ENCODE measurements at places on chromosomes 7 and 10.
A peak's percentile ranks its signal among the peaks of the same experiment; 100 is the strongest.

GRCh38 chr10:103768345-103768744 lies 87.0 kb downstream of the SH3PXD2A start:
- no peaks in the 10 kb centered on the region for H3K36me3 ChIP-seq
- DNase-seq: no peak
- peaks cover 60% of the 10 kb centered on the region for H3K4me1 ChIP-seq
- no peak overlapping the region for H3K4me3 ChIP-seq
- H3K27ac ChIP-seq: no peak overlapping the region

GRCh38 chr7:93202594-93203250 lies 23.5 kb downstream of the HEPACAM2 start:
- H3K27ac ChIP-seq: no peak overlapping the region
- no peak overlapping the region for H3K4me3 ChIP-seq
- H3K27me3 ChIP-seq: peaks cover 1% of the 10 kb centered on the region
- no peaks in the 10 kb centered on the region for H3K36me3 ChIP-seq
- no peaks in the 10 kb centered on the region for H3K4me1 ChIP-seq

- no peak overlapping the region for H3K4me3 ChIP-seq
- H3K27me3 ChIP-seq: no peaks in the 10 kb centered on the region
- peaks cover 57% of the 10 kb centered on the region for H3K4me1 ChIP-seq
- peak; percentile 29 for DNase-seq
- no peaks in the 10 kb centered on the region for H3K36me3 ChIP-seq
- no peak overlapping the region for H3K27ac ChIP-seq
Measured at GRCh38 chr10:103765168-103765567, 90.2 kb downstream of the SH3PXD2A start.

DNA sequence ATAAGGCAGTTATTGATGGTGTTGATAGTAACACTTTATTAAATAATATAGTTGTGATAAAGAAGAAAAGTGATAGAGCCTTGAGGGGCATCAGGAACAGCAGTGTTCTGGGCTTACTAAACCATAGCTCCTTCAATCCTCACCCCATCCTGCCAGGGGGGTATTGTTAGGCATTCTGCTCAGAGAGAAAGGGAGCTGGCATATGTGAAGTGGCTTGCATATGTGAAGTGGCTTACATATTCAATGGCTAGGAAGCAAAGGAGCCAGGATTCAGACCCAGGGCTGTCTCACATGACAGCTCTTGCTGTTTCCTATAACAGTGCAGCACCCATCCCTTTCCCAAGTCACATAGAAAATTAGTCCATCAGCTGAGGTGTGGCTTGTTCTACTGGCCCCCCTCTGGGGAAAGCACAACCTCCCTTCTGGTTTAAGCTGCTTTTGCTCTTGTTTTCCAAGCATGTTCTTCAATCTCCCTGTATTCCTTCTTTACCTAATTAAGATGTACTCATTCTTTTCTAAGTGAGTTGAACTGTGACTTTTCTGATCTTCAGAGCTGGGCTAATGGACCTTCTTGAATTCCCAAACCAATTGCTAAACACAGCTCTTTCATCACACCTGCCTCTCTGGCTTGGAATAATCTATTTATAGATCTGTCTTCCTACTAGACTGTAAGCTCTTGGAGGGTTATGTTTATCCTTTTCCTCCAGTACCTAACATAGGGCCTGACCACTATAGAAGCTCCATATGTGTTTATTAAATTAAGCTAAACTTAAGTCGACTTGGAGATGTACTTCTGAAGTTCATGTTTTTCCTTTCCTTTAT lies 108.7 kb upstream of the GLI3 start:
- H3K27ac ChIP-seq: no peak overlapping the region
- no peak for DNase-seq
- H3K27me3 ChIP-seq: no peaks in the 10 kb centered on the region
- H3K4me3 ChIP-seq: no peak overlapping the region
- H3K36me3 ChIP-seq: no peaks in the 10 kb centered on the region

DNA sequence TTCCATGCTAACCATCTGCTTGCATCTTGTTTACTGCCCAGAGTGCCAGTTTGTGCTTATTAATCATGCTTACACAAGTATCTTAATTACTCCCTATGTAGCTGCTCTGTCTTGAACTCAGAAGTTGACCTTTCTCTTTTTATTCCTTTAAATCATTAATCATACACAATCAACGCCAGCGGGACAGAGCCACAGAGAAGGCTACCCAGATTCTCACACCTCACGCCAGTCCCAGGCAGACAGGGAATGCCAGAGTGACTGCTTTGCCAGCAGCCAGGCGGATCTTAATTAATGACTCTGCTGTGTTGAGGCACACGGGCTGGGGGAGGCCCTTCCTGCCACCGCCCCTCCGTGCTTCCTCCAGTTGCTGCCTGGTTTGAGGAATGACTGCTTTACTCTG lies 229.4 kb downstream of the LRMDA start:
- no peaks in the 10 kb centered on the region for H3K4me1 ChIP-seq
- H3K36me3 ChIP-seq: no peaks in the 10 kb centered on the region
- H3K27me3 ChIP-seq: peaks cover 5% of the 10 kb centered on the region

DNA sequence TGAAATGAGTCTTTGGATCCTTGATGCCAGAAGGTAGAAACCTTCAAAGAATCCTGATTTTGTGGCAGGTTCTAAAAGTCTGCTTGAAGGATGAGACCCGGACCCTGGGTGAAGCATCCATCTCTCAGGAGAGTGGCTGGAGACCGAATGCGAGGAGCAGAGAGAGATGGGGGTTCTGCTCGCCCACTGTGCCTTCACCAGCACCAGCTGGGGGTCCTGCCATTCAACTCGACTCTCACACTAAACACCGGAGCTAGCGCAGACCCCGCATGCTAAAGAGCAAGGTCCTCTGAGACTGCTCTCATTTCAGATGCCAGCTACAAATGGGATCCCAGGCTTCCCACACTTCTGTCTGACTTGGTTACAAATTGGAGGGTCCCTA lies 218.4 kb downstream of the GLRX3 start:
- H3K36me3 ChIP-seq: no peaks in the 10 kb centered on the region
- no peaks in the 10 kb centered on the region for H3K27me3 ChIP-seq
- no peak overlapping the region for H3K27ac ChIP-seq

- H3K36me3 ChIP-seq: no peaks in the 10 kb centered on the region
- DNase-seq: no peak
- peaks cover 28% of the 10 kb centered on the region for H3K27me3 ChIP-seq
- peak overlapping the region; percentile 30 for H3K4me3 ChIP-seq
Measured at GRCh38 chr10:95755511-95756004, 405 bp upstream of the ENTPD1 start.

DNA sequence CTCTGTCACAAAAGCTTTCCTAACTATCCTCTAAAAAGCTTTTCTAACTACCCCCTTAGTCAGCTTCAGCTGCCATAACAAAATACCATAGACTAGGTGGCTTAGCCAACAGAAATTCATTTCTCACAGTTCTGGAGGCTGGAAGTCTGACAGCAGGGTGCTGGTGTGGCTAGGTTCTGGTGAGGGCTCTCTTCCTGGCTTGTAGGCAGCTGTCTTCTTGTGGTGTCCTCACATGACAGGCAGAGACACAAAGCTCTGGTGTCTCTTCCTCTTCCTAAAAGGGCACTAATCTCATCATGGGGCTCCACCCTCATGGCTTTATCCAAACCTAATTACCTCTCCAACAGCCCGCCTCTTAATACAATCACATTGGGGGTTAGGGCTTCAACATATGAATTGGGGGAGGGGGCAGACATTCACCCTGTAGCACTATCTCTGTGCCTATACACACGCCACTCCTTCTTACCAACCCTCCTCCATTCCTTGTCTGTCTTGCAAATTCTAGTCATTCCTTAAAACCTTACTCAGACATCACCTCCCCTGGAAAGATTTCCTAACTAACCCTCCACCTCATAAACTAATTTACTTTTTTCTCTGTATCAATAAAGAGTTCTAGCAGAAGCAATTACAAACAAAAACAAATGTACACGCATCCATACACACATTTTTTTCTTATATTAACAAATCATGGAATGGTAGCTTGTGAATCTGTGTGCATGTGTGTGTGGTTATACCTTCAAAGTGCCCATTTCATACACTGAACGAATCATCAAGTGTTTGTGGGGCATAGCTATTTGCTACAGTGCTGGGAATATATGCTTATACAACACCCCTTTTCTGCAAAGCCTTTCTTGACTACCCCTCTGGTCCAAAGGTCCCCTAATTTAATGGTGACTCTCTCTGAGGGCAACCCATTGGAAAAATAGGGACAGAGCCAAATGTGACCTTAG lies 26.4 kb downstream of the RHOBTB1 start:
- H3K4me1 ChIP-seq: no peaks in the 10 kb centered on the region
- no peak overlapping the region for H3K27ac ChIP-seq
- no peak for DNase-seq
- H3K36me3 ChIP-seq: no peaks in the 10 kb centered on the region
- peaks cover 2% of the 10 kb centered on the region for H3K27me3 ChIP-seq

DNA sequence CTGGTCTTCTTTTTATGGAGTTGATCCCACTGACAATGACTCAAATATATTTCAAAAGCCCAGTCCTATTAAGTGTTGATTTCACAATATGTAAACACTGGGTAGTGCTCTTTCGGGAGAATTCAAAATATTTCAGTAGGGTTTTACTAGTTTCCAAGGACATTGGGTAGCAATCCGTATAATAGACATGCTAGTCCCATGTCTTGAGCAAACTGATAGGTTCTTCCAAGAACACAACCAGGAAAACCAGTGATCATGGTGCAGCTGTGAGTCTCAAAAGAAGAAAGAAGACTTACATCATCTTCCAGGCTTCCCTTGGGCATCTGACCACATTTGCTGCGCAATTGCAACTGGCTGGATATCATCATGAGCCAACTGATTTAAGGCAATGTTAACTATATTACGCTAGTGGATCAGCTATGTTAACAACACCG lies 59.3 kb upstream of the APBB1IP start:
- no peak overlapping the region for H3K27ac ChIP-seq
- no peaks in the 10 kb centered on the region for H3K4me1 ChIP-seq
- DNase-seq: no peak
- H3K4me3 ChIP-seq: no peak overlapping the region
- H3K36me3 ChIP-seq: no peaks in the 10 kb centered on the region
- no peaks in the 10 kb centered on the region for H3K27me3 ChIP-seq

DNA sequence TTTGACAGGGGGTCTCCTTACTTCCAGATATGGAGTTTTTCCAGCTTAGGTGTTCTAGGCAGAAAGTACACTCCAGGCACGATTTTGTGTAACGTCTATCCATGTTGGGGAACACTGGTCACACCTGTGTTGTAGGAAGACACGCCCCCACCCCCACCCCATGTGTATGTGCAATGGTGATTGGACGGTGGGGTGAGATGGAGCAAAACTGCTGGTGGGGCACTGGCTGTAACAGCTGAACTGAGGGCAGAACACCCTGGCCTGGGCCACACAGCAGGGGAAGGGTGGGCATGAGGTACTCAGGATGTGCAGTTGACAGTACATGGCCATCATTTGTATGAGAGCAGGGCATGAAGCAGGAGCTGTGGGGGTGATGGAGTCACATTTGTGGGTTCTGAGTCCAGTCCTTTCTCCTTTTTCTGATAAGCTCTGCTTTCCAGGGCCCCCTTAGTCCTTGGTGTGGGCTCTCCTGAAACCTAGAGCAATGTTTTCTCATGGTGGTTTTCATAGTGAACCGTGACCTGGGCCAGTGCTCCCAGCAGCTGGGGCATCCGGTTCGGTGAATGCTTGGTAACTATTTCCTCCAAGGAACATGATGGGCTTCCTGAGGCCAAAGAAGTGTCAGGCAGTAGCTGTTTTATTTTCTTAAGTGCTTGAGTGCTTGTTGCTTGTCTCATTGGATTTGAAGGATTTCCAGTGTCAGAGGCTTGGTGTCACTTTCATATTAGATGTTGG lies 63.4 kb upstream of the AQP1 start:
- DNase-seq: no peak
- H3K4me1 ChIP-seq: no peaks in the 10 kb centered on the region
- H3K36me3 ChIP-seq: no peaks in the 10 kb centered on the region

DNA sequence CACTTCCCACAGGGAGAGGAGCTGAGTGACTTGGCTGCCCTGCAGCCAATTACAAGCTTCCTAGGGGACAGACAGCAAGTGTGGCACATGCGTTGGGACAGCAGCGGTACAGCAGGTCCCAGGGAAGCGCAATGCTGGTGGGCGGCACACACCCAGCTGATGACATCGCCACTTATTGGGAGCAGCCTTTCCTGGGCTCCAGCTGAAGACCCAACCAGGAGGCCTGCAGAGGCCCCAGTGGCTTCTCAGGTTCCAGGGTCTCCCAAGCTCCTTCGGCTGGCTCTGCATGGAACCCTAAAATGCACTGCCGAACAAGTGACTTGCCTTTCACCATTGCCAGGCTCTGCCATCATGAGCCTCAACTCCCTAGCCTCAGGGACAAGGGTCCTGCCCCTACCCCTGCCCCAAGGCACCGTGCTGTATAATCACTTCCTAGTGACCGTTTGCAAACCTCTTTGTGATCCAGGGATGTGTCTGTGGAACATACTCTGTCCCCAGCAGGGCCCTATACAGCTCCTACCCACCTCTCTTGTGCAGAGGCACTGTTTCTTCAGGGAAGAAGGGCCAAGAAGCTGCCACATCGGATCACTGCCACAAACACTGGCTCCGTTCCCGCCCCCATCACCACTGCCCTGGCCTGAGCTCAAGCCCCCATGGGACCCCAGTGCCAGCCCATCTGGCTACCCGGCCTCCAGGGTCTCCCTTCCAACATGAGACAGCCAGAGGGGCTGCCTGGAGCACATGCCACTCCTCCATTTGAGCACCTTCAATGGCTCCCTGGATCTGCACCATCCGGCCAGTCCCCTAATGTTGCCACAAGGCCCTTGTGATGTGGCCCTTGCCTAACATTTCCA lies 19.3 kb upstream of the SLIT1 start:
- no peaks in the 10 kb centered on the region for H3K36me3 ChIP-seq
- H3K27me3 ChIP-seq: peaks cover 9% of the 10 kb centered on the region
- H3K4me1 ChIP-seq: no peaks in the 10 kb centered on the region
- DNase-seq: no peak
- H3K4me3 ChIP-seq: no peak overlapping the region

DNA sequence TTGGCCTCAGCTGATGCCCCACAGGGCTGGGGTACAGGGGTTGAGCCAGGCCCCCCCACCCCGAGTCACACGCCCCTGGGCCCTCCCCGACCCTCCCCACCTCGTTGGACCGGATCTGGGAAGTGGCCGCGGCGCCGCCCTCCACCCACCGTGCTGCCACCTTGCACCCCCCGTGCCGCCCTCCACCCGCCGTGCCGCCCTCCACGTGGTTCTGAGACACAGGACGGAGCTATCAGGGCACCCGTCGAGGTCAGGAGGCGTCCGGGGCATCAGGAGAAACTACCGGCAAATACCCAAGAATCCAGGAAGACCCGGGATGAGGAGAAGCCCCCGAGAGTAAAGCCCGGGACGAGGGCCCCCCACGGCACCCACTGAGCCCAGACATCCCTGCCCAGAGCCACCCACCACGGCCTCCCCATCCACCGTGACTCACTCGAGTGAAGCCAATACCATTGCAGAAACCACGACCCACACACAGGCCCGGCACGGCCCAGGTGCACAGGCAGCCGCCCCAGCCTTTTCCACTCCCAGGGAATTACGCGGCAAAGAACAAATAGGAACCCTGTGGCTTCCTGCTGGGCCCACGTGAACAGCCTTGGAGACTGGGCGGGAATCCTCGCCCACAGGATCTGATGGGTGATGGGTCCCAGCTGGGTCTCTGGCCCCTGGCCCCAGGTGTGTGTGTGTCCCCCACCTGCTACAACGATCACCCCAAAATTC lies 34.0 kb downstream of the ADAP1 start:
- H3K4me3 ChIP-seq: no peak overlapping the region
- no peak for DNase-seq
- no peaks in the 10 kb centered on the region for H3K36me3 ChIP-seq
- peaks cover 40% of the 10 kb centered on the region for H3K4me1 ChIP-seq
- H3K27me3 ChIP-seq: no peaks in the 10 kb centered on the region
- H3K27ac ChIP-seq: no peak overlapping the region
